ENCODE measurements at places on chromosomes 2 and 18.

- peak; percentile 31 for DNase-seq
Measured at GRCh38 chr2:224449212-224450147, 47.6 kb upstream of the FAM124B start.

GRCh38 chr18:76803413-76803812 is 18.9 kb upstream of the ZNF236 start:
- no peak for DNase-seq

DNA sequence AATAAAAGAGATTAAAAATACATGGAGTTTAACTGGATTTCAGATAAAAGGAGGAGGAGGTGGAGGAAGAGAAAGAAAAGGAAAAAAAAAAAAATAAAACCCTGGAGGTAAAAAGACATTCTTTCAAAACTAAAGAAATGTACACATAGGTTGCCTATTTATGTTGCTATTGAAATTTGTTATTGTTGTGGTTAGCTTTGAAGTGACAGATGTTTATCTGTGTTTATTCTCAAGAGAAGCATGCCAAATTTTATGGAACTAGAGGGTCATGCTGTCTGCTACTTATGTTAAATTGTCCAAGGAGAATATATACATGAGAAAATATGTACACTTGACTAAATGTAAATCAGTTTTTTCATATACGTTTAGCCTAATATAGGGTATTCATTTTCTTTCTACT is 653.2 kb downstream of the DCDC2C start:
- DNase-seq: no peak

GRCh38 chr2:165674780-165675179 is 119.3 kb downstream of the GALNT3 start:
- no peak for DNase-seq

GRCh38 chr18:49874238-49874637 is 60.9 kb upstream of the ACAA2 start:
- no peak for DNase-seq

DNA sequence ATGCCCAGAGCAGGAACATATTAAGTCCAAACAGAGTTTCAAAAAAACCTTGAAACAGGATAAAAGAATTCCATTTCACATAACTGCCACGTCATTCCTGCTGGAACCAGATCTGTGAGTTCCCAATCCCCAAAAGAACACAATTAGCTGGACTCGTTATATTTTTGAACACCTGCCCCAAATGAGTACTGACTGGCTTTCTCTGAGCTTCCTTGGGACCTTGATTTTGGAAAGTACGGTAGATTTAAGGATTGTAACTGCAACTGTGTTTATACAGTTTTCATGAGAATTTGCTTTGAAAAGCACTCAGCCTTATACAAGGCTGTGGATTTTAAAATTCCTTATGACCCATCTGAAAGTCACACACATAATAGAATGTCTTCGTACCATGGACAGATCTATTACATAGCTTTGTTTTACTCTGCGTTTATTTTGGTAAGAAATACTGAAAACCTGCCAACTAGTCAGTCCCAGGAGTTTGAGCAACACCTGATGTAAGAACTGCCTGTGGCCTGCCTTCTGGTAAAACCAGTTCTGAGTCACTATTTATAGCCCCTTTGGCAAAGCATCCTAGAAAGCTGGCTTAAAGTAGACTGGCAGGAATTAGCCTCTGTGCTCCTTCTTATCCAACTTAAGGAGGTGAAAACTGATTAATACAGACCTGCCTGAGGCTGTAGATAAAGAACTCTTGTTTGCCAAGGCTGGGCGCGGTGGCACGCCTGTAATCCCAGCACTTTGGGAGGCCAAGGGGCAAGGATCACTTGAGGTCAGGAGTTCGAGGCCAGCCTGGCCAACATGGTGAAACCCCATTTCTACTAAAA is 48.1 kb downstream of the MERTK start:
- no peak for DNase-seq

DNA sequence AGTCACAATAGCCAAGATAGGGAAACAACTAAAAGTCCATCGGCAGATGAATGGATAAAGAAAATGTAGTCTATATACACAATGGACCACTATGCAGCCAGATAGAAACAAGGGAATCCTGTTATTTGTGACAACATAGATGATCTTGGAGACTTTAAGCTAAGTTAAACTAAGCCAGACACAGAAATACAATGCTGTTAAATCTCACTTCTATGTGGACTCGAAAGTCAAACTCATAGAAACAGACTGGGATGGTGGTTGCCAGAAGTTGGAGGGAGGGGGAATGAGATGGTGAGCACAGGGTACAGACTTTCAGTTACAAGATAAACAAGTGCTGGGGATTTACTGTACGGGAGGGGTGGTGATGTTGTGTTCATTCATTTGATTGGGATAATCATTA is 5.4 kb upstream of the CNDP1 start:
- no peak for DNase-seq

DNA sequence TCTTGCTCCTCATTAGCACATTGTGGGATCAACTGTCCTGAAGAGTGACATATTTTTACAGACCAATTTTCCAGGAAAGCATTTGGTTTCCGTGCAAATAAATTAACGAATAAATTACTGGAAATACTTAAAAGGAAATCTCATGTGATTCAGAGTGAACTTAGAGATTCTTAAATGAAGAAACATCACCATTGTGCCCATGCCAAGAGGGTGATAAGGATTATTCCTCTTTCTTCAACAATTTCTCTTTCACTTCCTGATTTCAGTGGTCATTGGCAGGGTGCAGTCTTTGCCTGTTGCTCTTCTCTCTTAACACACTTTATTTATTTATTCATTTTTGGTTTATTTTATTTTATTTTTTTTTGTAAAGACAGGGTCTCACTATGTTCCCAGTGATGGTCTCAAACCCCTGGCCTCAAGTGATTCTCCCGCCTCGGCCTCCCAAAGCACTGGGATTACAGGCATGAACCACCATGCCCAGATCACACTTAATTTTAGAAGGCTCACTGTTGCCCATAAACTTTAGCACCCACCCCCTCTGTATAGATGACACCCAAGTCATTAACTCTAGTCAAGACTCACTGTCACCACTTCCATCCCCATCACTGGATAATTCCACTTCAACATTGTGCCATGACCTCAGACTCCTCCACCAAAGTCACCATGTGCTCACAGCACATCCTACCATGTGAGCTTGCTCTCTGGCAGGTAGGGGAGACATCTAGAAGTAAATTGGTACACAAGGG is 92.6 kb upstream of the CERS6 start:
- DNase-seq: no peak

GRCh38 chr2:3470166-3470651 is 49.1 kb downstream of the ADI1 start:
- no peak for DNase-seq

DNA sequence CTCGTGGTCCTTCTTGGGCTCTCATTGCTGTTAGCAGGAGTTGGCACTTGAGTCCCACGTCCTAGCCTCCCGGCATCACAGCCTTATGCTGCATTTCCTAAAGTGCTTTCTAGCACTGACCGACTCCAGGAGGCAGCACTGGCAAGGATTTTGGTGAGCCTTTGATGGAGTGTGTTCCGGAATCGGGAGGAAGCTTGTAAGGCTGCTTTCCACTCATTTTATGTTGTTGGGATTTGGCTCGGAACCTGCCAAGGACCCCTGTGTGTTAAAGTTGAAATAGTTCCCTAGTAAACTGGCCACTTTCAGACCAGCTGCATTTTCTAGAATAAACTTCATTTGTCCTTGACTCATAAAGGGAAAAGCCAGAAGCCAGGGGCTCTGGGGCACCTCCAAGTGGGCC is 88.9 kb downstream of the AGAP1 start:
- no peak for DNase-seq

DNA sequence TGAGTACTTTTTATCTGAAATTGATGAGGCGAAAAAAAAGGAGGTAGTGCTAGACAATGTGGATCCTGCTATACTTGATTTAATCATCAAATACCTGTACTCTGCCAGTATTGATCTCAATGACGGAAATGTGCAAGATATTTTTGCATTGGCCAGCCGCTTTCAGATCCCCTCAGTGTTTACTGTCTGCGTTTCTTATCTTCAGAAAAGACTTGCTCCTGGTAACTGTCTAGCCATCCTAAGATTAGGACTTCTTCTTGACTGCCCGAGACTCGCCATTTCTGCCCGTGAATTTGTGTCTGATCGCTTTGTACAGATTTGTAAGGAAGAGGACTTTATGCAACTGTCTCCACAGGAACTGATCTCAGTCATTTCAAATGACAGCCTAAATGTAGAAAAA is 453 bp downstream of the KLHL41 start:
- DNase-seq: no peak

GRCh38 chr2:109712746-109713145 is 81.4 kb upstream of the RGPD5 start:
- DNase-seq: no peak

DNA sequence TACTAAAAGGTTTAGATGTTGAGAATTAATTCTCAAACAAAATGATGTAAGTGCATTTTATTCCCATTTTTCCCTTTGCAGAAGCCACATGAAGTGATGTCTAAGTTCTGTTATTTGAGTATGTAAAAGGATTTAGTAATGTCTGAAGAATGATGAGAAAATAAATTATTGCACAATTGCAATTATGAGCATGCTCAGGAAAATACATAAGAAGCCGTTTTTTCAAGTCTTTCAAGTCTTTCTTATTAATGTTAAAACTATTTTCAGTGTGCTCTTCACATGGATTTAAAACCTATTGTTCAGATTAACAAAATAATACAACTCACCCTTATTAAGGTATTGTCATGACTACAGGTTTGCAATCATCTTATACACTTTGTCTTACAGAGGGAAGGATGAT is 331.4 kb upstream of the NETO1 start:
- no peak for DNase-seq

Measured in NCI-H146 (cell line).